Stimulated activated CD4-positive, alpha-beta T cell treated with anti-CD3 and anti-CD28 coated beads, Interleukin-1b, Interleukin-23, amount 100 ng/mL, for 4 hours (primary cell): ENCODE measurements at places on chromosomes 11 and 22.

GRCh38 chr11:126879516-126879915 lies 121.1 kb downstream of the KIRREL3 start:
- DNase-seq = no peak

- no peak for DNase-seq
Observed at GRCh38 chr11:125773516-125773915, 5.1 kb downstream of the PATE2 start.

DNA sequence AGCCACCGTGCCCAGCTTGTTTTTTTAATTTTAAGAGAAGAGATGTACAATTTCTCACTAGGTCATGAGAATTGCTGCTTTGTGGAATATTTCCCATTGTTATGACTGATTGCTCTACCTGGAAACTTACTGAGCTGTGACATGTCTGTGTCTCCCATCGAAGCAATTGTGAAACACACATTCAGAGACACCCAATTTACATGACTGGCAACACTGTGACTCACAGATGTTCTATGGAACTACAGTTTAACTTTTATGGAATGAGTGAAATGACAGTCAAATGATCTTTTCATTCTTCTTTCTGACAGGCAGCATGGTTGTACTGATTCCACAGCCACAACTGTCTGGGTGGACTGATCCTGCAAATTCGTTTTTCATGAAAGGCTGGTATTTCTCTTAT lies 32.3 kb downstream of the ELF5 start:
- DNase-seq = no peak

GRCh38 chr11:3615998-3616397 lies 25.8 kb downstream of the ART5 start:
- no peak for DNase-seq
